ENCODE measurements at places on chromosomes 7 and 10.

- no peak for DNase-seq
These were observed 189.2 kb upstream of the COL1A2 start for GRCh38 chr7:94205529-94205928.

- DNase-seq: no peak
These were observed 54.7 kb downstream of the HSPA12A start for GRCh38 chr10:116687633-116688032.

GRCh38 chr10:76185471-76186301, 754.3 kb downstream of the LRMDA start:
- DNase-seq: no peak

GRCh38 chr7:85292908-85293576, 106.2 kb upstream of the SEMA3D start:
- DNase-seq: no peak

GRCh38 chr7:141704741-141705140, 2.8 kb upstream of the DENND11 start:
- DNase-seq: peak; percentile 27

DNA sequence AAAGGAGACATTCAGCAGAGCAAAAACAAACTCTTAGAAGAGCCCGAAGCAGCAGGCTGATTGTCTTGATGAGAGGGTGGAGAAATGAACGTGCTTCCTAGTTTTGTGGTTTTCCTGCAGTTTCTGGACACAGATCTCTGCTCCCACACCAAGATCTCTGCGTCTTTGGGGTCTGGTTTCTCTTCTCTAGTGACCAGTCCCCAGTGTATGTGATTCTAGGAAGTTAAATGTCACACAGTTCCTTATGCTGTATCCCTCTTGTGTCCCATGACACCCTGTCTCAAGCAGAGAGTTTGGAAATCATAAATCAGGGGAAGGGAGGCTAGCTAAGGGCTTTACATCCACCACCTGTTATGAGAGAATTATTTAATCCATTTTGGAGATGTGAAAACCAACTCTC, 55.4 kb upstream of the KLF14 start:
- no peak for DNase-seq

- DNase-seq: no peak
These were observed 34.0 kb downstream of the LRMDA start for GRCh38 chr10:75465450-75465827.

DNA sequence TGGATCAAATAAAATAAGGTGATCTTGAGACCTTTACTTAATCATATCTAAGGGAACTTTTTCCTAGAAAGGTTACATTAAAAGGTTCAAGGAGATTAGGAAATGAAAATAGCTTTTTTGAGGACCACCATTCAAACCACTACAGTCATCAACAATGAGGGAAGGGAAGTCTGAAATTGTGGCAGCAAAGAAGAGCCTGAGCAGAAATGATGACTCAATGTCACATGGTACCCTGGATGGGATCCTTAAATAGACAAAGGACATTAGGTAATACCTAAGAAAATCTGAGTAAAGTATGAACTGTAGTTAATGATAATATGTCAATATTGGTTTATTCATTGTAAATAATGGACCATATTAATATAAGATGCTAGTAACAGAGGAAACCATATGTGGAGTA, 236.0 kb downstream of the SEMA3D start:
- DNase-seq: peak; percentile 36

DNA sequence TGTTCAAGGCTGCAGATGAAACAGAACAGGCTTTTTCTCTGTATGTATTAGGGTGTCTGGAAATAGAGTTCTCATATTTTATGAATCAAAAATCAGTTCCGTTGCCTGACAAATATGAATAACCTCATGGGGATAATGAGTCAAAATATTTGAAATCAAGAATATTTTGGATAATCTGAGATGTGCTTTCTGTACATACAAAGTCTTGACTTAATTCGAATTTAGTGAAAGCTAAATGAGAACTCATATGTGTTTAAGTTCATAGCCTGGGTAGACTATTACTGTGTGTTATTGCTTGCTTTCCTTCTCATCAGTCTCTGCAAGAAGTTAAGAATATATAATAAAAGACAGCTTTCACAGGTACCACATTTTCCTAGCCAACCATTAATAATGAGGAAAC, 689.0 kb downstream of the REEP3 start:
- DNase-seq: no peak

DNA sequence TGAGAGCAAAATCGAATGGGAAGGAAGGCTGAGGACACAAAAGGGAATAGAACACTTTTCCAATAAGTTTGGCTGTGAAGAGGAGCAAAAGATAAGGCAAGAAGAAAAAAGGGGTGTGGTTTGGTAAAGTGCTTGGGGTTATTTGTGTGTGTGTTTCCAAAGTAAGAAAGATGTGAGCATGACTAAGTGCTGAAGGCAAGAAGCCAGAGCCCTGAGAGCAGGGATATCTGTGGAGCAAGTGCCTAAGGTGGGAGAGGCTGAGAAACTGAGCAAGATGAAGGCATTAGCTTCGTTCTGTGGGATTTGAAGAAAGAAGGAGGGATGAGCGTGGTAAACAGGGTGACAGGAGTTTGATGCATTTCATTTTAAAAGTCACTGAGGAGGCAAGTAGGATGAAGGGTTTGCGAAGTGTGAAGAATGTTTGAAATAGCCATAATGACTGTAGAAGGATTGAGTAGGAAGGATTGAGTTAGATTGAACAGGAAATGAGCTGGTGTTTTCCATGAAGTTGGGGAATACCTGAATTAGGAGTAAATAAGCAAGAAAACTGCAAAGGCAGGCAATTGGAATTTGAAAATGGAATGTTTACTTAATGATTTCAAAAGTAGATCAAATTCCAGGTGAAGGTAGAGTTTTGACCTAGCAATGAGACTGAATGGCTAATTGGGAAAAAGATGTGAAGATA, 19.9 kb upstream of the SP4 start:
- no peak for DNase-seq

All from ELR (cell line).